ENCODE measurements at places on chromosomes 4 and X.

GRCh38 chrX:2631743-2632532 is 59.2 kb upstream of the CD99 start:
- no peak for DNase-seq

GRCh38 chrX:136735601-136736000 is 45.1 kb downstream of the ARHGEF6 start:
- no peak for DNase-seq

DNA sequence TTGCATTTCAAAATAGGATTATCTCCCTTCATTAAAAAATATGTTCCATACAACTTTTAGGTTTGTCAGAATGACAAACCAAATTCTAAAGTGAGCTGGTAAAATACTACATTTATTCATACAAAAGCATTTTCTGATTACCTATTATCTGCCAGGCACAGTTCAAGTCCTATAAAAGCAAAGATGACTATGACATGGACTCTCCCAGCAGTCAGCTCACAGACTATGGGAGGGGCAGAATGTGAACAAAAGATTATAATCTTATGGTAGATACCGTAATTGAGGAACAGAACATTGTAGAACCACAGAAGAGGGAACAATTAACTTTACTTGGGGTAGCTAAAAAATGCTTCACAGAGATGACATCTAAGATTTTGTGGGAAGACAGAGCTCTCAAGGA is 12.4 kb downstream of the PAQR3 start:
- DNase-seq, result no peak

DNA sequence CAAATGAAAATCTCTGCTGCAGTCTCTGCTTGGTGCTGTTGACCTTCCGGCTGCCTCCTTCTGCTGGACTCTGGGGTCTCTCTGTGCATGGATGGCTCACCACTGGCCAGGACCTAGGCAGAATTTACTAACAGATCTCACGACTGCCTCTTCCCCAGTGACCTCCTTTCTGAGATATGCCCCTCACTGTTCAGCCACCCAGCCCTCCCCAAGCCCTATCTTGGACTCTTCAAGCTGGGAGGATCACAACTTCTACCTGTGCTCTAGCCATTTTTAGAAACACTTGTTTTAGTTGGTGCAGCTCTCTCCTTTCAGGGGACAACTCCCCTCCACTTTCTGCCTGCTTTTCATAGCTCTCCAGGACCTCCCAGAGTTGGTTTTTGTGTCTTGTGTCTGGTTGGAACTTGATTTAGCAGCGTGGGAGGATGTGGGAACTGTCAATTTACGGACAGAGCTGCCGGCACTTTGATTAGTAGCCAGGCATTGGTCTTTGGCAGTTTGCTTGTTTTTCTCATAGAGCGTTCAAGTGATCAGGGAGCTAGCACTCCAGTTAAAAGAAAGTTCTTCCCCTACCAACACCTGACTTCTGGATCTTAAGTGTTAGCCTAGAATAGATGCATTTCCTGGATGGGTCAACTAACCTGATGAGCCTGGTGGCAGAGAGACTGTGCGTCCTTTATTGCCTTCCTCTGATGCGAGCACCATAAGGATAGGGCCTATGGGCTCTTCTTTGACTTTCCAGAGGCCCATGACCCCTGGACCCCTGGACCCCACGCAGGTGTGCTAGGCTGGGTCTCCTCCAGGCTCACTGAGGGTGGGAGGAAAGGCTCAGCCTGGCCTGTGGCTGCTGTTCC is 6.5 kb downstream of the RGS12 start:
- DNase-seq, result no peak

- DNase-seq, result no peak
These were observed 341 bp upstream of the PRPS2 start for GRCh38 chrX:12790885-12791256.

DNA sequence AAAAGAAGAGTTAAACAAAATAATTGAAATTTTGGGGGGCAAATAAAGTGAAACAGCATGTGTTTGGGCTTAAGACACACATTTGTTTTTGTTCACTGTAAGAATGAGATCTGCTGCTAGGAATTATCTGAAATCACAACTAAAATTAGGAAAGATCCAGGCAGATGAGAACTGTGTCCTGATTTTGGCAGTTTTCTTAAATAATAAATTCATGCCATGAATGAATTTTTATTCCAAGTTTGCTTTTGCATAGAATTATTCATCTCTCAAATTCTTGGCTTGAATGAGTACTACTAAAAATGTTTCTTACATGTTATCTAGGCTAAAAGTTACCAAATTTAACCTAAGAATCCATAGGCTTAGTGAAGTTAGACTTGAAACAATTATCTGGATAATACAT is 321.7 kb downstream of the ANK2 start:
- no peak for DNase-seq

DNA sequence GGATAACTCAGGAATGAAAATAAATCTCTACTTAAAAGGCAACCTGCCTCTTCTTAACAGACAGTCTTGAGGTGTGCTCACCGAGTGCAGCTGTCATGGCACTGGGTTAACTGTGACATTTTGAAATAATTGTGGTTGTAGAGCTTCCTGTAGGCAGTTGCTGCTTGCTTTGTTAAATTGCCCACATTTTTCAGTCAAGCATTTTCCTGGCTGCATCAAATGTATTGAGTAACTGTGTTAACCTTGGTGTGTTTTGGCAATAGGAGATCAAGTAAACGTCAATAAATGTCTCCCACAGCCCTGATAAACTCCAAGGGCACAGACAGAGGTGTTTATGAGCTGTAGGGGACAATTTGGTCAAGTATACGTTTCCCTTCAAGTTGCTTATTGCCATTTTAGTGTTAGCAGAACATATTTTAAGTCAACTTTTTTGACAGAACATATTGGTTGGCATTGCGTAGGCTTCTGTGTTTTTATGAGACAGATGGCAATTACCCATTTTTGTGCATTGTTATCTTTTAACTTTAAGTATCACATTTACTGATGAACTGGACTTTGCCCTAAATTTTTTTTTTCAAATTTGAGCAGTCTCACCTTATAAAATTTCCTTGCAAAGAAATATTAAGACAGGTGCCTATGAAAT is 527.4 kb downstream of the C4orf33 start:
- DNase-seq, result no peak

DNA sequence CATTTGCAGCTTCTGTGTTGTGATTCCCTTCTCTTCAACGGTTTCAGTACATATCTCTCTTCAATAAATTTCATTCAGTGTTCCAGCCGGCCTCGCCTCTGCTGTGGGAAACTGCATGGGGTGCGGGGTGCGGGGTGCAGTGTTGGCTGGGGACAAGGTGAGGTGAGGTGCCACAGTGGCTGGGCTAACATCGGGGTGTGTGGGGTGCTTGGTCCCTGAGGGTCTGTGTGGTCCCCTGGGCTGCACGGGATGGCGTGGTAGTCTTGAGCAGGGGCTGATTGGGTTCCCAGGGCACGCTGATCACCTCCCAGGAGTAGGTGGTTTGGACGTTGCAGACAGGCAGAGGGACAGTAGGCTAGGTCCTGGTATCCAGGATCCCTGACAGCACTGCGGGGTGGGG is 2.7 kb downstream of the PNMA6A start:
- no peak for DNase-seq

DNA sequence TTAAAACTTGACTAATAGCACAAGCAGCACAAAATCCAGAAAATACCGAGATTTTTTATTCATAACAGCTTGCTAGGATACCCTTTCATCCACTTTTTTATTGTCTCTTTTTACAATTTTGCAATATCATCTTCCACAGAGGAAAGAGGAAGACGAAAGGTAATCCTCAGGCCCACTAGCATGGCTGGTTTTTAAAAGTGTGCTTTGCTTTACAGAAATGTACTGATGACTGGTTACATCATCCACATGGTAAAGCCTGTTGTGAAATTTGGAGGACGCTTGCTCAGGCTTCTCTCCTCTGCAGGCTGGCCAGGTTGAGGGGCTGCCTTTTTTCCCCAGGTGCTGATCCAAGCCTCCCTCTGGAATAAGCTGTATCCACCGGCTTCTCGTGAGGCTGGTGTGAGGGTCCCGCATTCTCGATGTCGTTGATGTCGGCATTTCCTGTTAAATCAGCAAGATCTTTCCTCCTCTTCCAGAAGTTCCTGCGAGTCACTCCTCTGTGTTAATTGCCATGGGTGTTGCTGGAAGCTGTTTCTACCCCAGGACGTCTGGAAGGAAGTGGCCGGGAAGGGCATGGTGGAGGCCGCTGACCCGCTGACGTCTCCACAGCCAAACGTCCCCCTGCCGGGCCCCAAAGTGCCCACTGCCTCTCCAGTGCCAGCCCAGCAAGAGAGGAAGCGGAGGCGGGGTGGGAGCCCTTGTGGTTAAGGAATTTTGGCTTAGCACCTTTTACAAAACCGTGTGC is 5.8 kb upstream of the DGKQ start:
- DNase-seq, result peak; percentile 11

DNA sequence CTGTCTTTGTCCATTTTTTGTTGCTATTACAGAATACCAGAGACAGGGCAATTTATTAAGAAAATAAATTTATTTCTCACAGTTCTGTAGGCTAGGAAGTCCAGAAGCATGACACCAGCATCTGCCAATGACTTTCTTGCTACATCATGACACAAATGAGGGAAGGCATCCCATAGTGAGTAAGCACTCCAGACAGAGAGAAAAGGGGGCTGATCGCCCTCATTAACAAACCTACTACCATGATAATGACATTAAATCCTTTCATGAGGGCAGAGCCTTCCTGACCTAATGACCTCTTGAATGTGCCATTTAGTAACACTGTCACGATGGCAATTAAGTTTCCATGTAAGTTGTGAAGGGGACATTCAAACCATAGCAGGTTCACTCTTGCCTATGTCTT is 20.1 kb downstream of the CCDC149 start:
- peak; percentile 11 for DNase-seq

GRCh38 chr4:136526517-136526916 is 1005.8 kb downstream of the PCDH18 start:
- DNase-seq, result peak; percentile 5

DNA sequence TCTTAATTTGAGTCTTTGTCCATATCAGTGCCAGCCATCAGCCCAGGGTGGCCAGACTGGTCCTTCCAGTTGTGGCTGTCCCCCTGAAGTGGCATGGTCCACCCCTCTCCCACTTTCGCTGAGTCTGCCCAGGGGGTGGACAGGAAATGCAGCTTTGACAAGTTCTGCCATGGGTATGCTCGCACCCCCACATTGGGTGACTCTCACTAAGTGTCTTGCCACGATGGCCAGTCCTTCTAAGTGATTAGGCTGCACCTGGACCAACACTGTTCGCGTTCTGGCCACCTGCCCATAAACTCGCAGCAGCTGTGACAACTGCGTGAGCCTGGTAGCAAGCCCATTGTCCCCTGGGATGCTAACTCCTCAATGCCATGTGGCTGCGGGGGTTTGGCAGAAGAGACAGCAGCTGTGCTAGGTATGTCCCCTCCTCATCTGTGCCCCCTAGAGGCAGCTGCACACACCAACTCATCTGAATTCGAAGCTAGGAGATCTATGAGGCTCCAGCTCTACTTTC is 10.0 kb upstream of the LNX1 start:
- DNase-seq, result no peak

DNA sequence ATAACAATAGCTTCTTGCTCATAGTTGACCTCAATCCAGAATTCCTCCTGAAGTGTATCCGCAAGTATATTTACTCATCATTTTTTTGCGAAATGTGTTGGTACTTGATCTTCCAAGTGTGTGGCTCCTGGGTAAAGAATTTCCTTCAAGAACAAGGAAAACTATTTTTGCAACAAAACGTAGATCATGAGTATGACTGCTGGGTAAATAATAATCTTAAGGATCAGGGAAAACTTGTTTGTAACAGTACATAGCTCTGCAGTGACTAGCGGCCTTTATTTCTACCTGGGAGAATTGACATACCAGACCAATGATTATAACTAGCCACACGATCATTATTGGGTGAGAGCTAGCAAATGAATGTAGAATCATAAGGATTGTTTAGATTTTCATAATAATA is 1311.7 kb downstream of the ARAP2 start:
- no peak for DNase-seq

DNA sequence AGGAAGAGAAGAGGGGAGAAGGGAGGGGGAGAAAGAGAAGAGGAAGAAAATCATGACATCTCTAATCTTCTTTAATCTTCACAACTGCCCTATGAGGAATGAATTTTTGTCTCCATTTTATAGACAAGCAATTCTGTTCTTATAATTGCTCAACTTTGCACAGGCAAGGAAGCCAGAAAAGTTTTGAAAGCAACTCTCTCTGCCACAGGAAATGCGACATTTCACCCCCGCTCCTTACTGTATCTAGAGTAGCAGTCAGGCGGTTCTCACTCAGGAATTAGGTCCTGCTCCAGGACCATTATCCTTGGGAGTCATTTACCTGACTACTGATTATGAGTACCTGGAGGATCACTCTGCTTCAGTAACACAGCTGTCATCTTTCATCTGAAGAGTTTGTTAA is 69.2 kb upstream of the FAM9A start:
- no peak for DNase-seq

GRCh38 chr4:24855741-24856140 is 57.1 kb downstream of the CCDC149 start:
- DNase-seq, result peak; percentile 31

DNA sequence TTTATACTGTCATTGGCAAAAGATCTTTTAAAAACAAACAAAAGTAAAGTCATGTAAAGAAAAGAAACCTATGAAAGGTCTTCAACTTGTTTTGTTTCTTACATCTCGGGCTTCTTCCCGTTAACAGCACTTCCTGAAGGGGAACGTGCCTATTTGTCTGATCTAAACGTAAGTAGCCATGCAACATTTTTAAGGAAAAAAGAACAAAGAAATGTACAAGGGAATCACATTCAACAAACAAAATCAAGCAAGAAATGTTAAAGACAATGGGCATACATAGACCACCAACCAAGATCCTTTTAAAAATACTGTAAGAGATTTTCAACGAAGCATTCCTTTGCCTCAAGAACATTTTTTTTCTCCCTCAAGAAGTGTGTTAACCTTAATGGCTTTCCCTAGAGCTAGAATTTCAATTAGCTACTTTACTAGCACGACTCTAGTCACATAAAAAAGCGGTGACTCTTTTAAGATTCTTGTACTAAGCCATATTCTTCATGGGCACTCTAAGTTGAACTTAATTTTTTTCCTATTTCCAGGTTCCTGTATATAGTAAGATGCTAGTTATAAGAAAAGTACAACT is 112.0 kb upstream of the TTC29 start:
- DNase-seq, result peak; percentile 43

- peak; percentile 61 for DNase-seq
These were observed 103.5 kb downstream of the LDB2 start for GRCh38 chr4:16794816-16795445.
